H4 (cell line): ENCODE measurements at places on chromosomes 5 and 9. TPM values are rescaled to one million over a fixed set of nuclear protein-coding genes. Genes with fewer than 3 reads are reported as not detected.

- peak; percentile 82 for DNase-seq
Observed at GRCh38 chr5:5025774-5026408, 114.2 kb upstream of the ADAMTS16 start.

- DNase-seq: no peak
Observed at GRCh38 chr5:102799017-102799416, 43.9 kb downstream of the PAM start.

DNA sequence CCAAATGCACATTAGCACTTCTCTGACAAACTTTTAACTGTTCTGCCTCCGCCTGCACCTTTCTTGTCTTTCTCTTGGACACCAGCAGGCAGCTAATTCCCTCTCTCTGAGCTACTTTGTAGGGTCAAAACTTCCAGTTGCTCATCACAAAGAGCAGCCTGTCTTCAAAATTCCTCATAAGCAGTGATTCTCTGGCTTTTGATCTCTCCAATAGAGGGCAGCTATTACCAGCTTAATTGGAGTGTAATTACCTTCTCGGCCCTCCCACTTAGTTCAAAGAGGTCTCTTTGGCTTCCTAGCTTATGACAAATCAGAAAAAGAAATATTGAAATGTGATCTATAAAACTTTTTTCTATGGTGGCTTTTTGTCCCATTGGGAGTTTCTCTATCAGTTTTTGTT lies 43.6 kb upstream of the RAD23B start:
- DNase-seq: no peak

- no peak for DNase-seq
Observed at GRCh38 chr5:88787856-88788255, 95.1 kb downstream of the MEF2C start.

GRCh38 chr9:87686520-87687090 lies 39.3 kb upstream of the CTSL start:
- DNase-seq: no peak

DNA sequence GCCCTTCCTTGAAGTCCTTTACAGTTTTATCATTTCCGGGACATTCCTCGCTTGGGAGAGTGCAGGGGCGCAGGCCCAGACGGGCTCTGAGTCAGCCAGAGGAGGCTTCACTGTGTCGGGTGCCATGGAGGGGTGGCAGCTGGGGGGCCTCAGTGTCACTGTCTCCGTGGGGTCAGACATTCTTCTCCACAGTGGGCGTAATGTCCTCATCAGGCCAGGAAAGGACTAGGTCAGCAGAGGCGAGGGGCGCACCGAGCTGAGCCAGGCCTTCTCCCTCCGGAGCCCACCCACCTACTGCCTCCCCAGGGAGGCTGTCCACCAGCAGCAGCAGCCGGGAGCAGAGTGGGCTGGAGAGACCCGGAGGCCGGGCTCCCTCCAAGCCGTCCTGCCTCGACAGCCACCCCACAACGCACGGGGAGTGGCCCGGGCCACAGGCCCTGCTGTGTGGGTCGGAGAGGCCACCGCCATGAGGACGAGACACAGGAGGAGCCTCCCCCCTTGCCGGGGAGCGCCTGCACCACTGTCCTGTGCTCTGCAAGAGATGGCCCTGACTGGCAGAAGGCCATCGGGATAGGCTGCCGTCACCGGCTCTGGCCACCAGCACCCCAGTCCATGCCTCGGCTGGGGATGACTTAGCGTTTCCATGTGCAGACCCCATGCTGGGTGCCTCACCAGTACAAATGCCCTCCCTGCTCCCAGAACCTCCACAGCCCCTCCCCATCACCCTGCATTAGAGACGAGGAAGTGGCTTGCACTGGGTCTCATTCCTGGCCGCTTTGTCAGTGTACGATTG lies 26.5 kb downstream of the SARDH start:
- no peak for DNase-seq

DNA sequence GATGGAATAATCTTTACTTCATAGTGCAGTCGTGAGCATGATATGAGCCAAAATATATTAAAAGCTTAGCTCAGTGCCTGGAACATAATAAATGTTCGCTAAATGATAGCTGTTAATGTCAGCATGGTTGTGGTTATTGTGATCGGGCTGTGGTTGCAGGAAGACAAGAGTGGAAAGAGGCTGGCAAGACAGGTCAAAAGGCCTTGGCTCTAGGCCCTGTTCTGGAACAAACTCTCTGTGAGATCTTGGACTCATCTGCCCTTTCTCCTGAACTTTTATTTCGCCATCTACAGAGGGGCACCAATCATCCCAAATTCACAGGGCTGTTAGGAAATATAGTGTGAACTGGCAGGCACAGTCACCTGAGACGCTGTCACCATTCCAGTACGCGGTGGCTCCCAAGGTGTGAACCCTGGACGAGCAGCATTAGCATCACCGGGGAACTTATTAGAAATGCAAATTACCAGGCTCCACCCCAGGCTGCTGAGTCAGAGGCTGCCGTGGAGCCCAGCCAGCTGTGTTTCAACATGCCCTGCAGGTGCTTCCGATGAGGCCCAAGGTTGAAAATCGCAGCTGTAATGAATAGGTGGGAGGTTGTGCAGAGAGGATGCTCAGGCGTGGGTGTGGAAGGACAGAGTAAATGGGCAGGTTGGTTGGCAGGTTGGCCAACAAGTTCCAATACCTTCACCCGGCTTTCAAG lies 50.2 kb upstream of the SAP30L start:
- DNase-seq: no peak

- peak; percentile 63 for DNase-seq
Observed at GRCh38 chr5:28344836-28345433, 1306.5 kb upstream of the CDH9 start.

DNA sequence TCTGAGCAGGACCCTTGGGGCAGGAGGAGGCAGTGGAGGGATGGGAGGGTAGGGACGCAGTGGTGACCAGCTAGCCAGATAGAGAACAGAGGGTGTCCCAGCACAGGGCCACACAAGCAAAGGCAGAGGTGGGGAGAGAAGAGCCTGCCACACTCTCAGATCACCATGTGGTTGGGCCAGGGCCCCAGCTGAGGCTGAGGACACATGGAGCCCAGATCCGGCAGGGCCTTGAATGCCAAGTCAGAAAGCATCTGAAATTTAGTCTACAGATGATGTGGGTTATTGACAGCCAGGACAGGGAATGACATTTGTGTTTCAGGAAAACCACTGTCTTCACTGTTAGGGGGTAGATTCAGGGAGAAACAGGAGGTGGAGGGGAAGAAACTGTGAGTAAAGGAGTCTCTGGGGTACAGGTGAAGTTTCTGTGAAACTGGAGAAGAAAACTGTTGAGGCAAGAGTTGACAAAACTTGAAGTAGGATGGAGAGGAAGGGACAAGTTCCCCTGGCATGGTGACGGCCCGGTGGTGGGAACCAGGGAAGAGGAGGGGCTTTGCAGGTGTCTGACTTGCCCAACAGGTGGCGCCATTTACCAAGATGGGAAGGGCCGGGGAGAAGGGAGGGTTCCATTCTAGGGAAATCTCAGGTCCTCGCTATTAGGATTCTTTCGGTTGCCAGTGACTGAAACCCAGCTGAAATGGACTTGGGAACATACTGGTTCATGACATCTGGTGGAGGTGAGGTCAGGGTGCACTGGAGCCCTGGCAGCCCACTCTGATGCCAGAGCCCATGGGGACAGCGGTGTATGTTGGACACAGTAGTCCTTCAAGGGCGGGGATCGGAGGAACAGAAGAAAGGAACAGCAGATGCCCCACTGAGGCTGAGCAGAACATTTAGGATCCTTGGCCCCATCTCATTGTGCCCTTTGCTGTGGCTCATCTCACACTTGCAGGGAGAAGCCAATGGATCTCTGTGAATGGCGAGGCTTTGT lies 100.1 kb downstream of the KCNIP1 start:
- DNase-seq: peak; percentile 45

DNA sequence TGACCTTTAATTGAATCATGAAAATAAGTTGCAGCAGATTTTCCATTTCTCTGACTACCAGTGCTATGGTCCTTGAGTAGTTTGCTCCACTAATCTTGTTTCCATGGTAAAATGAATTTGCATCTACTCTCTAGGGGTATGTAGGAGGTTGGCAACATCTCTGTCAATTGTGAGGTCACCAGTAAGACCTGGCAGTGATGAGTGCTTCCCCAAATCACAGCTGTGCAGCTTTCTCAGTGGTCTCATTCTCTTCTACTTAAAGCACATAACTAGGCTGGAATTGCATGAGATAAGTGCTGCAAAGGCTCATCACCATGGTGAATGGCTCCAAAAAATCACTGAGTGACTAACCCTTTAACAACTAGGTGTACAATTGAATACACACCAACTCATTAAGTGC lies 36.3 kb downstream of the ADAMTS19 start:
- DNase-seq: no peak

GRCh38 chr5:115961381-115962238 lies 665 bp upstream of the LVRN start:
- DNase-seq: no peak

GRCh38 chr5:34736445-34737115 lies 80.5 kb downstream of the RAI14 start:
- peak; percentile 34 for DNase-seq

GRCh38 chr9:137351781-137352501 lies 49.9 kb upstream of the NRARP start:
- no peak for DNase-seq

GRCh38 chr9:90921104-90921503 lies 119.5 kb downstream of the SYK start:
- DNase-seq: no peak

GRCh38 chr5:161258438-161258837 lies 288.1 kb downstream of the GABRB2 start:
- DNase-seq: no peak

GRCh38 chr5:149464796-149465489 lies 85.9 kb upstream of the IL17B start:
- DNase-seq: no peak

GRCh38 chr5:74630453-74631066 lies 10.0 kb downstream of the ENC1 start:
- DNase-seq: no peak

GRCh38 chr5:57082441-57083067 lies 91.3 kb upstream of the GPBP1 start:
- DNase-seq: peak; percentile 21

DNA sequence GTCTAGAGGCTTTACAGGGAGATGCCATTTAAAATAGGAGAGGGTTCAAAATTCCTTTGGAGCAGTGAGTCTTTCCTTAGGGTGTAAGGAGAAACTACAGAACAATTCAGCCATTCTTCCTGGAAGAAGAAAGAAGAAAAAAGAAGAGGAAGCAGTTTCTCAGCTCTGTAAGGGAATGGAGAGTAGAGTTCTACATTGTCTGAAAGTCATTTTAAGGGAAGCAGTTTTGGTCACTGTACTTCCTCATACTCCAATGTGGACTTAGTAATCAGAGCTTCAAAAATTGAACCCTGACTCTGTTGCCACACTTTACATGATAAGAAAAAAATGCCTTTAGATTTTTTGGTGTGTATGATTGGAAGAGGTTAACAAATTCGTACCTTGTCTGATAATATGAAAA lies 122.4 kb downstream of the LRRC70 start:
- DNase-seq: no peak

GRCh38 chr5:5588887-5589826 lies 166.7 kb downstream of the ICE1 start:
- DNase-seq: no peak

GRCh38 chr5:3598207-3598606 lies 2.6 kb downstream of the IRX1 start:
- no peak for DNase-seq

DNA sequence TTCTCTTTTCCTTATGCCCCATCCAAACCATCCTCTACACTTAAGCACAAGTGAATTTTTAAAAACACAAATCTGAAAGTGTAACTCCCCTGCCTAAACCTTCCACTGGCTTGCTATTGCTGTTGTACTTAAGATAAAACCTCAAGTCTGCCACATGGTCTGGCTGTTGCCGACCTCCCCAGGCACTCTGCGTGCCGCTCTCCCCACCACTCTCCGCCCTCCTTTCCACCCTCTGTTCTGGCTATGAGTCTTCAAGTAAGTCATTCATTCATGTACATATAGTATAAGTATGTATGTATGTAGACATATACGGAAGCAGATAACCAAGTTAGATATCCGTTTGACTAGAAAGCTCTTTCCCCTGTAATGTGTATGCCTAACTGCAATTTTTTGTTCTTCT lies 94.7 kb upstream of the ANKRD55 start:
- no peak for DNase-seq

GRCh38 chr5:4188704-4189103 lies 593.1 kb downstream of the IRX1 start:
- no peak for DNase-seq

GRCh38 chr5:71864730-71865601 lies 145.9 kb downstream of the CARTPT start:
- DNase-seq: peak; percentile 19

DNA sequence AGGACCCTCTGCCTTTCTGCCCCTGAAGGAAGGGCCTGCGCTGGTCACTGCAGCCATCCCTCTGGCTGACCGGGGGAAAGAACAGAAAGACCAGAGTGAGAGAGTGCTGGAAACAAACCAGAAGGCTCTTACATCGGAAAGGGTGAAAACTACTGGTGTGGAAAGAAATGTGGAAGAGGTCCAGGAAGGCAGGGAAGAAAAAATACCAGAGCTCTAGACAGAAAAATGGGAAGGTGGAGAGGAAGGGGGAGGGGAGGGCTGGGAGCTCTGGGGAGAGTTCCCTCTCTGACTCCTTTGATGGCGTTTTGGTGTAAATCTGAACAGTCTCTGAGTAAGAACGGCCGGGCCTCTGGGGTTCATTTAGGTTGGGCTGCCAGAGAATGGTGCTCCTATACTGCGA lies 47.7 kb downstream of the COL23A1 start:
- no peak for DNase-seq

DNA sequence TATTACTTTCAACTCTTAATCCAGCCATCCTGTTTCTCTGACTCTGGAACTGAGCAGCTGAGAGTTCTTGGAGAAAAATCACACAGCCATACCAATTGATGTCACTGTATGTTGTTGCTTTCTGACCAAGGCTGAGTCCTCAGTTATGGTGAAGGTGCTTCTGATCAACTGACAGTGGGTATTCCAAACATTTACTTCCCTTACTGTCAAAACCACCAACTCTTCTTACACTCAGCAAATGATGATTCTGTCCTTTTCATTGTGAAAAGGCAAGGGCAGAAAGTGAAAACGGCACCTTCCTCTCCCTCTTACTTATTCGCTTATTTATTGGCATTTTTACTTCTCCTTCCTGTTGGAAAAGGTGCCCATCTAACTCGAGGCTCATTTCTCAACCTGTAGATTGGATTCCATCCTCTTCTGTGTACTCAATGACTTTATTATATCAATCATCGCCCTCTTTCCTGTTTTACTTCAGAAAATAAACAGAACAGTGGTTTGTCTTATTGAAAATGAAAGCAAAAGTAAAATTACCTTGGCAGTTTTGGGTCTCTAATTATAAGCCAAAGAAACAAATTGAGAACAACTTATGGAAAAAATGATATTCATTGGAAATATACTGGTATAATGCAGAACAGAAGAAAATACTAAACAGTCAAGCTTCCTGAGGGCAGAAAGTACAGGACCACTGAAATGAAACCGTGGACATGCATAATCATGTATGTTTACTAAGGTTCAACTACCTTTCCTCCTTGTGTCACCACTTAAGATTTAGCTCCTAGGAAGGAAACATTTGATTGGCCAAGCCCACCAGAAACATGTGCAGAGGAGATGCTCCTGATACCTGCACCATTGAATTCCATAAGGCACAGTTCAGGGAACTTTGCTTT lies 104.5 kb upstream of the CHD1 start:
- DNase-seq: peak; percentile 14

The THBS4 gene
- 0.43 and 1.5 TPM in 2 replicates for total RNA-seq

The SPATA31C1 gene
- total RNA-seq: not detected in 2 replicates

The CCNI2 gene
- not detected in 2 replicates for total RNA-seq

The SPATA31D4 gene
- not detected in 2 replicates for total RNA-seq

The EIF4EBP3 gene
- total RNA-seq: not detected in 2 replicates

The PCDHA12 gene
- 0.21 and 0.60 TPM in 2 replicates for total RNA-seq

The PTGES2 gene
- total RNA-seq: 25.7 and 37.0 TPM in 2 replicates

The CD74 gene
- 1.6 and 11.7 TPM in 2 replicates for total RNA-seq

The PCDHGA11 gene
- total RNA-seq: 0.66 and 1.3 TPM in 2 replicates

The CSF1R gene
- 0.02 TPM in 1 of 2 replicates, not detected in the other for total RNA-seq

The CARTPT gene
- not detected in 2 replicates for total RNA-seq
